IMR-90 (cell line): ENCODE measurements at places on chromosomes 2 and 18. TPM values are rescaled to one million over a fixed set of nuclear protein-coding genes. Genes with fewer than 3 reads are reported as not detected.
A peak's percentile ranks its signal among the peaks of the same experiment; 100 is the strongest.

DNA sequence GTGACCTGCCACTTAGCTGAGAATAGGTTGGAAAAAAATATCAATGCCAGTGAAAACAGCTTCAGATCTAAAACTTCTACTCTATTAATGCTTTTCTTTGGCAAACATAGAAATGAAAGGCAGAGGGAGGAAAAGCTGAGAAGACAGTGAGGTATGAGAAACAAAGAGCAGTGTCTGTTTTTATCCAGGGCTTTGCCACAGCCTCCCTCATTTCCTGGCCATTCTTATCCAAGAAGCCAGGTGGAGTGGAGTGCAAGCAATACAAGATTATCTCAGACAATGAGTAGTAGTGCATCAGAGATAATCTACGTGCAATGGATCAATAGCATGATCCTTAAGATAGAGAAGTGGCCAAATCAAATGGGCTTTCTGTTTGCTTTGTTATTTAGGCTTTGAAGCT lies 808.7 kb upstream of the PIK3C3 start:
- no peak for DNase-seq

GRCh38 chr2:125169022-125169763 lies 1144.1 kb downstream of the CNTNAP5 start:
- peak; percentile 16 for DNase-seq

DNA sequence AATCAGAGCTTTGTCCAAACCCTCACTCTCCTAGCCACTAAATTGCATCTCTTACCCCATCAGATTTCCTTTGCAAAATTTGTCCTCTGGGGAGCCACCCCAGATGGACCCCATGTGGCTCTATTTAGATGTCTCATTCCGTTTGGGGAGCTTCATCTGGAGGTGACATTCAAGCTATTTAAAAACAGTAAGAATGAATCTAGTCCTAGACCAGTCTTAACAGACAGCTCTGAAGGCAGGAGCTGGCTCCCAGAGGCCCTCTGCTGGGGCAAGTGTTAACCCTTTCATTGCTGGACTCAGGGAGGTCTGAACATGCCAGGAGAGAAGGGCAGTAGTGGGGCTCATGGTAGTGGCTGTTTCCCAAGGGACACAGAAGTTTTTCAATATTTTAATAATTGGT lies 59.2 kb downstream of the RPL37A start:
- no peak for DNase-seq

DNA sequence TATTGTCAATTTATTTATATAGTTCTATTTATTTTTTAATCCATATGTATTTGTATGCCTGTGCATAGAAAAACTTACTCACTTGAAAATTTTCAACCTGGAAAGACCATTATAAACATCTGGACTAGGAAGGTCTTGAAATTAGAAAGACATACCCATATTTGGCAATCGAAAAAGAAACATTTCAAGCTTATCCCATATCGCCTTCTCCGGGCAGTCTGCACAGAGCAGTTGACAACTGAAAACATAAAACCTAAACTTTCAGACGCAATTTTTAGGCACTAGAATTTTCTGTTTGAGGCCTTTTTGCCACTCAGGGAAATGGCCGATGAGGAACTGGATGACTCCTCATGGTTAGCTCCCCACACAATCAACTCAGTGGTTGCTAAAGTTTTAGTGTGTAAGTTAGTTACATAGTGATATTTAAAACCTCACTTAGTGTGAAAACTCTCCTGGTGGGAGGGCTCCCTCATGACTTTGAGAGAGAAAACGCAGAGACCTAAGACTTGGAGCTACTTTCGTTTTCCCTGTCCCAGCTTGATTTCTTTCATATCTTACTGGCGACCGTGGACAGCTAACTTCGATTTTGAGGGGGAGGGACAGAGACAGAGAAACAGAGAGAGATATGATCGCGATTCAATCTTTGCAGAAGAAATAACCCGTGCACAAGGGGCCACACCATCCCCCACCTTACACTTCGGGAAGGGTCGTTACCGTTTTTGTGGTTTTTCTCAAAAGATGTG lies 3.2 kb upstream of the HOXD12 start:
- no peak for DNase-seq

DNA sequence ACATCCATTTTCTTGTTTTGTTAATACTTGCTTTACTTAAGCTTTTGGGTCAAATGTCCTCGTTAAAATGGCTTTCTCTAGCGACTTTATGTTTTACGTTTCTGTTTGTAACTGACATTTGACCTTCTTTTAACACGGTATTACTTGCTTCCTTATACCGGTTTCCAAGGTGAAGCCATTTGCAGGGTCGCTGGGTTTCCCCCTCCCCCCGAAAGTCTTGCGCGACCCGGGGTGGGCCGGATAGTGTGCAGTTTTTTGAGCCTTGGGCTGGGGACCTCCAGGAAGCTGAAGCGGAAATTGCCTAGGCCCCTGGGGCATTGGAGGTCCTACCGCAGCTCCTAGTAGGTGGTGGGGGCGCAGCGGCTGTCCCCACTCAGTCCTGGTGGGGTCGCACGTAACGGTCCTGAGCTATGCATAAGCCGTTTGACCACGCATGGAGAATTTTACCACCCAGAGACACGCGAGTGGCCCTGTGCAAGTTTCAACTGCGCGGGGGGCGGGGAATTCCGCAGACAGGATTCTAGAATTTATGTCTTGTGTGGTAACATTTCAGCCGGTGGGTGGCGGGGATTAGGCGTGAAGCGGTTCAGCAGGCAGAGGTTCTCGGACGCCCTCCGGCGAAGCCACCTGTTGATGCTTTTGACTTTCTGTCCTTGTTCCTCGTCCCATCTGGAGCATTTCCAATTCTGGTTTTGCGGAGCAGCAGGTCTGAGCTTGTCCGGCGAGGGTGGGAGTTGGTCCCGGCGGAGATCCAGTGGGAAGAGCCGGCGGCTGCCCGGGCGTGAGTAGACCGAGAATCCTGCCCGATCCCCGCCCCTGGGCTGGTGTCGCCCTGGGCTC lies 2.4 kb downstream of the CFLAR start:
- peak; percentile 78 for DNase-seq

- DNase-seq, result no peak
Measured at GRCh38 chr2:10119027-10119325, 3.6 kb upstream of the RRM2 start.

RGPD4 gene
- not detected in 2 replicates for total RNA-seq
